AG08396 (cell line): ENCODE measurements at places on chromosomes 6 and 20.

- no peak for DNase-seq
Measured at GRCh38 chr20:47506335-47506734, 4.6 kb downstream of the NCOA3 start.

- no peak for DNase-seq
Measured at GRCh38 chr6:108777536-108777935, 70.7 kb upstream of the ARMC2 start.

DNA sequence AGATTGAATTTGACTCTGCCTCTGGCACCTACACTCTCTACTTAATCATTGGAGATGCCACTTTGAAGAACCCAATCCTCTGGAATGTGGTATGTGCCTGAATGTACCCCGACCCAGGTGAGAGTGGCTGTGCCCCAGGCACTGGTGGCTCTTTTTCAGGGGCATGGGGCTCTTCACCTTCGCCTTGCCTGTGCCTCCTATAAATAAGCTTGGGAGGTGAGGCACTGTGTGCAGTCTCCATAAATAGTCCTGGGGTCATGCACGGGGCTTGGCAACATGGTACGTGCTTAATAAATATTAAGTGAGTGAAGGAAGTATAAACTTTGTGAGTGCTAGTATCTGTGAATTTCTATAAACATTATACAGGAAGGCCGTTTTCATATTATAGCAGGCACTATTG is 33.0 kb downstream of the GHRH start:
- no peak for DNase-seq

DNA sequence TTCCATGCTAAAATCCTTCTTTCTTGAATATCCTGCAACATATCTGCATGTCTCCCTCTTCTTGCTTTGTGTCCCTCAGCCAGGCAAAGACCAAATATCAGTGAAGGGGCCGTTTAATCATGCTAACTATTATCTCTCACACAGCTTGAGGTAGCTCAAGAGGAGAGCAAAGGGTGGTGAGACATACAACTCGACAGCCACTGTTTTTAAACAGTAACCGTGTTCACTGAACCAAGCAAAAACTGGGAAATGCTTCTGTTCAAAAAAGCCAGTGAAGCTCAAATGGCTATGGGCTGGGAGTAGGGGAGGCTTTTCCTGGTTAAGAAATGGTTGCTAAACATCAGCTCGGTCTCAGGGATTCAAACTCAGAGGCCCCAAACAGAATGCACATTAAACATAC is 83.4 kb downstream of the MAP7 start:
- no peak for DNase-seq

- DNase-seq, result peak; percentile 83
Measured at GRCh38 chr6:132400883-132401617, at the start of gene MOXD1. Gene MOXD1 (minus strand): TSS chr6:132401475. CDS start chr6:132401426, 49 bp downstream.

DNA sequence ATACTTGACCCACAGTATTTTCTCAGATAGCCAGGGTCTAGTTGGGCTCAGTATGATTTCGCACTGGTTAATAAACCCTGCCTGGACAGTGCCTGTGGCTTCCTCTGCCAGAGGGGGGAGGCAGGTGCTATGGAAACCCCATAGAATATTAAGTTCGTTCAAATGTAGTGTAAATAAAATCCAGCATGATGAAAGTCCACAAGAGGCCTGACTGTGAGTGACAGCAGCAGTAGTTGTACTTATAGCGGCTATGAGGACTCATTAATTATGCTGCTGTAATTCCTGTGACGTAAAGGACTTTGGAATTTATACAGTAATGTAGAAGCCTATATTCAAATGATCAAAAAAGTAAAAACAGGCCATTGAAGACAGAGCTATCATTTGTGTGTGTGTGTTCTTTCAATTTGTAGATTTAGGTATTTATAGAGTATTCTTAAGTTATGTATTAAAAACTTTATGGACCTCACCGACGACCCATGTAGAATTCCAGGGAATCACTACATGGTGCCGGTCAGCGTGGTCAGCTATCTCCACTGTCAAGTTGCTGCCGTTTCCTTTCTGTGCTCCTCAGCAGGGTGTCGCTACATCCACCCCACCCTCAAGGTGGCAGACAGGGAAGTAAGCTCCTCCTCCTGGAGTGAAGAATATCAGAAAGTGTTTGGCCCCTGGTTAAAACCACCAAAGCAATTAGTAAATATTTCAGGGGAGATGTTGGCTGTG is 10.0 kb downstream of the PYGB start:
- no peak for DNase-seq

GRCh38 chr6:93701526-93701925 is 282.2 kb upstream of the EPHA7 start:
- DNase-seq, result no peak

GRCh38 chr20:263701-264100 is 6.2 kb downstream of the DEFB132 start:
- DNase-seq, result no peak

DNA sequence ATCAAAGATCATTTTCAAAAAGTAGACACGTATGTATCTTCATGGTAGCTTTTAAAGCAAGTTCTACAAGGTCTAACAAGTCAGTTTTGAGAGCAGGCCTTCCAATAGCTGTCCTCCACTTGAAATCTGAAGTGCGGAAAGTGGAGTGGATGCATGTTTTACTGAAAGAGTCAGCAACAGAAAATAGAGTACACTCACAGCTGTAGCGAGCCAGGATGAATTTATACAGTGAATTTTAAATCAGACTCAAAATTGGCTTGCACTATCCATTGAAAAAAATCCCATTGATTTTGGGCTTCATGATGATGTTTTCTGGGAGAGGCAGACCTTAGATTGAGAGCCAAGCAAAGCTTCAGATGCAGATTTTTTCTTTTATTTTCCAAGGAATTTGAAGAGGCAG is 80.6 kb downstream of the GJA10 start:
- DNase-seq, result no peak

DNA sequence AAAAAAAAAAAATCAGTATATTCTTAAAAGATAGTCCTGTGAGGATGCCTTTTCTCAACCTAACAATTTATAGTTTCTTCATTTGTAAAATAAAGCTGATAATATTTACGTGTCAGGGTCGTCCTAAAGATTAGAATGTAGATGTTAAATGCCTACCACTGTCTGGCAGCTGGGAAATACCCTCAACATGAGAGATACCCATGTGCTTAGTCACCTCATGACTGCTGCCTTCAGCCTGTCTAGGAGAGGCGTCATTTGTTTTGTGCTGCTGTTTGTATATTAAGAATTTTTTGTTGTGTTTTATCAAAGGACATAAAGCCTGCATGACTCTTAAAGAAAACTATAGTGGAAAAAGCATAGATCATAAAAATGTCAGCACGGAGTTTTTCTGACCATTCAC is 9.5 kb downstream of the FAM120B start:
- DNase-seq, result no peak

GRCh38 chr20:37579106-37579505 is 51.4 kb upstream of the BLCAP start:
- DNase-seq, result no peak

DNA sequence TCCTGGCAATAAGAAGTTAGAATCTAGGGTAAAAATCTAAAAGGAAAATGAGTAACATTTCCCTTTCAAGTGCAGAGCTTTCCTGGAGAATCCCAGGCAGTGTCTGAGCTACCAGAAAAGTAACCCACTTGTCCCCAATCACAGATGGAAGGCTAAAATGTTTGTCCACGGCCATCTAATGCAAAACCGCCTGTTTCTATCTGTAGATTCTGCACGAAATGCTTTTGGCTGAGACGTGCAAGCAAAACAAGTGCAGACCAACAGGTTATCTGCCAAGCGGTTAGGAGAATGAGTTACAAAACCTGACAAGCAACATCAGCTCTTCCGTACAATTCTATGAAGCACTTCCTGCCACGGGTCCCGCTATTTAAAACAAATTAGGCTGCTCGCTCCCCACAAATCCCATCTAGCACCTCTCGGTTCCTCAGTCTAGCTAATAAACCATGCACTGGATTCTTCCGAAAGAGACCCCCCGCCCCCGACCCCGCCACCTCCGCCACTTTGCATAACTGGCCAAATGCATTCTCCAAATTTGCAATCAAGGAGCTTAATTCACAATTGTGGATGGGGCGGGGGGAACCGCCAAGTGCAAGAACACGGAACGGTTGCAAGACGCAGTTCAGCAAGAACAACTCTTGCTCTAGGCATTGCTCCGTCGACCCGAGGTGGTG is 1.4 kb downstream of the ELOVL5 start:
- DNase-seq, result no peak
